ENCODE measurements at places on chromosomes 6 and 20.
A peak's percentile ranks its signal among the peaks of the same experiment; 100 is the strongest.

DNA sequence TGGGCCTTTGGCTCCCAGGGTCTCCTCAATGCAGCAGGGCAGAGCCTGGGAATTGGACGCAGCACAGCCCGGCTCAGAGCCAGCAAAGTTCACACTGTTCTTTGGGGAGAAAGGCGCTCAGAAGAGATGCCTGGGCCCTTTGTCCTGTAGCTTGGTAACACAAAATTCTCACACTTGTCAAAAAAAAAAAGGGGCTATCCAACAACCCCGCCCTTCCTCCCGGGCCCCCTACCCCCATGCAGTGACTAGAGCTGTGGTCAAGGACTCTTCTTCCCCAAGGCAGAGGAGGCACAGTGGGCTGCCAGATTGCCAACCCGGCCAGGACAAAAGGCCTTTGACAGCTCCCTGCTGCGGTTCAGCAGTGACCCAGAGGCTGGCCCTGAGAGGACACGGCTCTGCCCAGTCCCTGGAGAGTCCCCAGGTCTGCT is 2.0 kb downstream of the NKAIN4 start:
- no peak for DNase-seq

DNA sequence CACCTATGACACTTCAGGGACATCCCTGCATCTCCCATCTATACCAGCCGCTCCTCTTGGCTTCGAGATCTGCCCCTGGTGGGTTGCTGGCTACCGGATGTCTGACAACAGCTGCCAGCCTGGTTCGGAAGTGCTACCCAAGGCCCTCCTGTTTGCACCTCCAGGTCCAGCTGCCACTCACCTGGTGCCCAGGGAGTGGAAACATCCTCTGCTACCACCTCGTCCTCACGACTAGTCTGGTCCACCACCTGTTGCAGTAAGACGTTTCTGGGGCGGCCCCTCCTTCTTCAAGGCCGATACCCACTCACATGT is 8.3 kb upstream of the PCMTD2 start:
- no peak for DNase-seq

GRCh38 chr6:149935668-149936067 is 6.1 kb upstream of the ULBP2 start:
- DNase-seq: no peak

- no peak for DNase-seq
Measured at GRCh38 chr20:44717986-44718385, 2.8 kb downstream of the CCN5 start.

DNA sequence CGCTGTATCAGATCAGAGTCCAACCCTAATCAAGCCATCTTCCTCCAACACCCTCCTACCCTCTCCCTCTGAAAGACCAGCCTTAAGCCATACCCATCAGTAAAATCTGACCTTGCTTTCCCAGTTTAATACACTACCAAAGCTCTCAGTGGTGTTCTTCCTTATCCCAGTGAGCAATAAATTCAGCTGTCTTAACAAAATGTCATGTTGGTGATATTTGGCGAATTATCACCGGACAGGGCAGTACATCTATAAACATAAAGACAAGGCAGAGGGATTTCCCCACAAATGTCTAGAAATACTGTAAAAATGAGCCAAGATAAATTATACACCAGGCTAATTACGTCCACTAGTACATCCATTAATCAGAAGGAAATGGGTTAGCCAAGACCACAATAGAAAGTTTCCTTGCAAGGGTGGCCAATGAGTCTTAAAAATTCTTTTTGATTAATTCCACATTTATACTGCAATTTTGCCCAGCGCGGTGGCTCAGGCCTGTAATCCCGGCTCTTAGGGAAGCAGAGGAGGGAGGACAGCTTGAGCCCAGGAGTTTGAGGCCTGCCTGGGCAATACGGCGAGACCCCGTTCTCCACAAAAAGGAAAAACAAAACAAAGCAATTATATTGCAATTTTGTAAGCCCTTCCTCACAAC is 905 bp downstream of the RARS2 start:
- DNase-seq: no peak

DNA sequence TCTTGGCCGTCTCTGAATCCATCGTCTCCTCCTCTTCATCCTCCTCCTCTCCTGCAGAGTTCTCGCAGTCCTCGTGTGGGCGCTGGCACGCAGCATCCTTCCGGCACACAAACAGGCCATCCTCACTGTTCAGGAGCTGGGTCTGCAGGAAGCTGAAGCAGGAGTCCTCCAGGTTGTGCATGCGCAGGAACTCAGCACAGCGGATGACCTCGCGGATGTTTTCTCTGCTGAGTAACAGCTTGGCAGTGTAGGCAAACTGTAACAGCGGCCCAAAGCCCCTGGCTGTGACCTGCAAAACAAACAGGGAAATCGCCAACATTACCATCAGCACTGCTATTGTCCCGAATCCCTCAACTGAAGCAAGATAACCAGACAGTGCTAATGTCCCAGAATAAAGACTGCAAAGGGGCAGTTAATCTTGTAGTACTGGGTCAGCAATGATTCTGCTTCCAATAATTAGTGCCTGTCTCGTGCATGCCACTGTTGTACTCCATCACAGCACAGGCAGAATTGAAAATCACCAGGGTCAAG is 57.4 kb downstream of the GJA10 start:
- no peak for DNase-seq

- no peak for DNase-seq
Measured at GRCh38 chr6:132785936-132786335, 12.5 kb downstream of the SLC18B1 start.

- no peak for DNase-seq
Measured at GRCh38 chr6:84371681-84372080, 144.2 kb upstream of the CEP162 start.

DNA sequence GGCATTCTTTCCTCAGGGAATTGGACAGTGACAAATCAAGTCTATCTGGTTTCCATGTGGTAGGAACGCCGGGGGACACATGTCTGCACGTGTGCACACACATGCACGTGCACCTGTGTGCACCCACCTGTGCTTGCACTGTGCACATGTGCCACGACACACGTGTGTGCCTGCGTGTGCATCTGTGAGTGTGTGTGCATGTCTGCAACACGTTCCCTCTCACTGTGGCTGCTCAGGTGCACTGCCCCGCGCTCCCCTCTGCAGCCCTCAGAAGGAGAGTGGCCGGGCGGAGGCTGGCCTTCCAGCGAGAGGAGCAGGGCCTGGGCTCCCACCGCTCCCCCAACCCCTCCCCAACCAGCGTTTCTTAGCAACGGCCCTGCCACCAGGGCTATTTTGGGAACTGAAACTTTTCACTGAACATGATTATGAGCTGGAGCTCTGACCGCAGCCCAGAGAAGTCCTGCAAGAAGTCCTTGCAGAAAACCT is 147.8 kb downstream of the PHACTR3 start:
- no peak for DNase-seq

GRCh38 chr20:32599783-32600340 is 14.7 kb upstream of the NOL4L start:
- no peak for DNase-seq

- DNase-seq: no peak
Measured at GRCh38 chr6:24157886-24158285, 31.9 kb downstream of the NRSN1 start.

DNA sequence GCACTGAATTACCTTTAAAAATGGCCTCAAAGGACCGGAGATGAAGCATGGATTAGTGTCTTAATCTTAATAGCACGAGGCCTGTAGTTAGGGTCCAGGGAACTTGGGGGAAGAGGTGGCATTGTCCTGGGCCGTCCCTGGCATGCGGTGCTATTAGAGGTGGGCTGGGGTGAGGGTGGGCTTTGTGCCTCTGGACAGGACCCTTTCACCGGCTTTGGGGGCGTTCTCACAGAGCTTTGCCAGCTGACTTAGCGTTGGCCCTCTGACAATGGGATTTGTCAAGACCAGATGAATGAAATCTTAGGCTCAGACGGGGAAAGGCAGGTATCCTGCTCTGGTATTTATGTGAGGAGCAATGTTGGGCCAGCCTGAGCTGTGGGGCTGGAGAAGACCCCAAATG is 59.6 kb downstream of the ERMARD start:
- DNase-seq: no peak

DNA sequence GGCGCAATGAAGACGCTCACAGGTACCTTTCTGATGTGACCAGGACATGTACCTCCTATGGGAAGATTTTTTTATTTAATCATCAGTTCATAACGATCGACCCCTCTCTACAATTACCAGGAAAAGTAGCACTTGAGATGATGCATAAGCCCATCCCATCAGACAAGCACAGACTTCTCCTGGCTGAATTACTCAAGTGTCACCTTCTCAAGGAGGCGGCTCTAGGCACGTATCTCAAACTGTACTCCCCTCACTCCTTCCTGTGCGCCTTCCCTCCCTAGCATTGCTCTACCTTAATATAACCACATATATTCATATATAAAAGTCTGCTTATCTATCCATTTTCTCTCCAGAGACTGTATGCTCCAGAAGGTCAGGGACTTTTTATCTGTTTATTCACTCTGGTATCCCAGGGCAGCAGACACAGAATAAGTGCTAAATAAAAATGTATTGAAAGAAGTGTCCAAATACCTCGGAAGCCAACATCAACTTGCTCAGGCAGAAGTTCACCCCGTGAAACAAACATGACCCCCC is 71.5 kb downstream of the CNKSR3 start:
- no peak for DNase-seq

- DNase-seq: no peak
Measured at GRCh38 chr6:109304284-109305015, 77.8 kb downstream of the CD164 start.

- DNase-seq: no peak
Measured at GRCh38 chr6:11358904-11359830, 126.7 kb upstream of the NEDD9 start.

DNA sequence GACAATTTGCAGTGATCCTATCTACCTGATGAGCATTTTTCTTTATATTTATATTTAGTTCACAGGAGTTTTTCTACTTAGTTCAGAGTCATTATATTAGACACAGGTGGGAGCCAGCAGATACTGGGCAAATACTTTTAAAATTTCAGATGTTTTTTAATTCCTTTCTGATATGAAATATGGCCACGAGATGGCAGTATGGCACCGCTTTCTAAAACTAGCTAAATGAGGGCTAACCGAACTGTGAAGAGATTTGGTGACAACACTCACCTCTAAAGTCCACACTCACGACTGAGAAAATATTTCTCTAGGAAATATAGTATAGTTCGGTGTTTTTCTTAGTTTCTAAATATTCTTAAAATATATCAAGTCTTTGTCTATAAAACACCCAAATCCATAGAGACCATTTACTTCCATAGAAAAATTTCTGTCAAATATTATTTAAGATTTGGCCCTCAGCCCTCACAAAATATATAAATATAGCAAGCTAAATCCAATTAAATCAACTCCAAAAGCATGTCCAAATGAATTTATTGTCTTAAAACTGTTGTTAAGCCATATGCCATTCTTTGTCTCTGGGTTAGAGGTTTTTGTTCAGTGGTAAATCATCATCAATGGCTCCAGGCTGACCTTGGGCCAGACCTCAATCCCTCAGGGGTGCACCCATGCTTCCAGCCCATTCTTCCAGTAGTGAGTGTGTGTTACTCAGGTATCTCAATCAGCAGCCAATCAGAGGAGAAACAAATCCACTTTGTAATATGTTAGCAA is 63.6 kb downstream of the HUS1B start:
- DNase-seq: peak; percentile 34

DNA sequence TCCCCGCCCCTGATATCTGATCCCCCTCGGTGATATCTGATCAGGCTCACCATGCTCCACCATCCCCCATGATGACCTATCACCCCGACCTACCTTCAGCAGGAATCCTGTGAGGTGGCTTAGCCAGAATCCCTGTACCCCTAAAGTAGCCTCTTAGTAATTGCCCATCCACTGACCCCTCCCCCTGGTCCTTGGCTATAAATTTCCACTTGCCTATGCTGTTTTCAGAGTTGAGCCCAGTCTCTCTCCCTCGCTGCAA is 177.5 kb upstream of the GGTLC1 start:
- DNase-seq: no peak

GRCh38 chr6:3867641-3868502 is 18.7 kb downstream of the FAM50B start:
- no peak for DNase-seq

DNA sequence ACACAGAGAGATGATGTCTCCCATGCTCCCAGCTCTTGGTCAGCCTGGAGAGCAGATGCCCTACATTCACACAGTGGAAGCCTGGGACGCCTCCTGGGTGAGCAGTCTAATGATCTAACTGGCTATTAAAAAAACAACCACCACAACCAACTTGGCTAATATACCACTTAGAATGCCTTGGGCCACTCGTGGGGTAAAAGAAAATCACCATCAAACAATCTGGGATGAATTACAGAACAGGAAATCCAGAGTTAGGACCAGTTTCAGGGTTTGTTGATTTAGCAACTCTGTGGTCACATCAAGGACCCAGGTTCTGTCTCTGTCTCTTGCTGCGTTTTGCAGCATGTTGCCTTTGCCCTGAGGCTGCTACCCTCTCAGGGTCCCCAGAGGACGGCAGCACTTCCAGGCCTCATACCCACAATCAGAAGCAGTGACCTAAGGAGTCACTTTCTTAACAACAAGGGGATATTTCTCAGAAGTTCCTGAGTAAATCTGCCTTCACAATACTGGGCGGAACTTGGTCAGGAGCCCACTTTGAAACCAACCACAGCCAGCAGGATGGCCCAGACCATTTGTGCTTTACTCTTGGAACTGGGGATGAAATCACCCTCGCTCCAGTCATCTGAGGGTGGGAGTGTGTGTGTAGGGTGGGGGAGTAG is 118.7 kb downstream of the CLIC5 start:
- DNase-seq: no peak

DNA sequence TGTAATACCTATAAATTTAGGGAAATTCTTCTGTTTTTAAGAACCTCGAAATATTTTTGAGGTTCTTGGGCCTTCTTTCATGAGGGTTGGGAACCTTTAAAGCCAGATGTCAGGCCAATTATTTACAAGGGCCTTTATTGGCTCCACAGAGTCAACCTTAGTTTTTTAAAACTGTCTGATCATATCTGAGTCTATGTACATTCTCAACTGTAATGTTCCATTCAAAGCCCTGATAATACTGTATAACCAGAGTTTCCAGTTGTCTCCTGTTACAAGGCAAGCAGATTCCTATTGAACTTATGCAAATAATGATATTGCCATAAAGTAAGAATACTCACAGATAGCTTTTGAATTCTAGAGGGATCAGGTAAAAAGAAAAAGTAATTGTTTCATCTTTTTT is 545.5 kb downstream of the EPM2A start:
- DNase-seq: no peak

DNA sequence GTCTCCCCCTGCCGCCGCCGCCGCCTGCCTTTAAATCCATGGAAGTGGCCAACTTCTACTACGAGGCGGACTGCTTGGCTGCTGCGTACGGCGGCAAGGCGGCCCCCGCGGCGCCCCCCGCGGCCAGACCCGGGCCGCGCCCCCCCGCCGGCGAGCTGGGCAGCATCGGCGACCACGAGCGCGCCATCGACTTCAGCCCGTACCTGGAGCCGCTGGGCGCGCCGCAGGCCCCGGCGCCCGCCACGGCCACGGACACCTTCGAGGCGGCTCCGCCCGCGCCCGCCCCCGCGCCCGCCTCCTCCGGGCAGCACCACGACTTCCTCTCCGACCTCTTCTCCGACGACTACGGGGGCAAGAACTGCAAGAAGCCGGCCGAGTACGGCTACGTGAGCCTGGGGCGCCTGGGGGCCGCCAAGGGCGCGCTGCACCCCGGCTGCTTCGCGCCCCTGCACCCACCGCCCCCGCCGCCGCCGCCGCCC is 474 bp downstream of the CEBPB start:
- DNase-seq: peak; percentile 53

- DNase-seq: no peak
Measured at GRCh38 chr6:11804135-11804534, 25.5 kb upstream of the ADTRP start.

Measured in stimulated activated CD4-positive, alpha-beta T cell treated with anti-CD3 and anti-CD28 coated beads, Interleukin-1b, Interleukin-23, amount 100 ng/mL, for 4 hours (primary cell).